ENCODE measurements at places on chromosomes 5 and 9. TPM values are rescaled to one million over a fixed set of nuclear protein-coding genes. Genes with fewer than 3 reads are reported as not detected.
A peak's percentile ranks its signal among the peaks of the same experiment; 100 is the strongest.

- no peaks in the 10 kb centered on the region for H3K36me3 ChIP-seq
- H3K27ac ChIP-seq: no peak overlapping the region
- H3K27me3 ChIP-seq: no peaks in the 10 kb centered on the region
- H3K4me1 ChIP-seq: no peaks in the 10 kb centered on the region
- H3K4me3 ChIP-seq: no peak overlapping the region
These were observed 10.4 kb downstream of the UIMC1 start for GRCh38 chr5:176995896-176996767.

DNA sequence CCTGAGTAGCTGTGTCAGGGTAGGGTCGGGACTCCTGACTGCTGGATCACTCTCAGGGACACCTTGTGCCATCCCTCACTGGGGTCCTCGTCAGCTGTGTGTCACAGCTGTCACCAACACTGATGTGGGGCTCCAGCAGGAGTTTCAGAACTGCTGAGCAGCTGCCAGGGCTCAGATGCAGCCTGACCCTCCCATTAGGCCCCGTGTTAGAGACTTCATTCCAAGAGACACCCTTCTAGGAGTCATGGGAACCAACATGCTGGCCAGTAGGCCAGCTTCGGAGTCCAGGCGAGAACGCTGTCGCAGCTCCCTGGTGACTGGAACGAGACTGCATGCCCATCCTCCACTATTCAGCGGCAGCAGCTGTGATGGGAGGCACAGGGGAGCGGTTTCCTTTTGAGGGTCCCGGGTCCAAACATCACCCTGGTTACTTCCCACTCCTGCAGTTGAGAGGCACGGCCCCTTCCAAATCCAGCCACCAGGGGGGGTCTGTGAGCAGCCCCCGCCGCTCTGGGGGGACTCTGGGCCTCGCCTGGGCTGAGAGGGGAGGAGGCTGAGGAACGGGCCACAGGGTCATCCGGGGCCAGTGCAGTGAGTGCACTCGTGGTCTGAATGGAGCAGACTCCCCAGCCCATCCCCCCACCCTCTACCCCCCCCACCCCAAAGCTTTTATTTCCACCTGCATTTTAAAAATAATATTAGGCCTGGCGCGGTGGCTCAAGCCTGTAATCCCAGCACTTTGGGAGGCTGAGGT, 12.6 kb upstream of the TCF7 start:
- H3K4me1 ChIP-seq: peaks cover 28% of the 10 kb centered on the region
- DNase-seq: peak; percentile 63
- no peaks in the 10 kb centered on the region for H3K36me3 ChIP-seq
- no peak overlapping the region for H3K27ac ChIP-seq
- H3K27me3 ChIP-seq: no peaks in the 10 kb centered on the region

DNA sequence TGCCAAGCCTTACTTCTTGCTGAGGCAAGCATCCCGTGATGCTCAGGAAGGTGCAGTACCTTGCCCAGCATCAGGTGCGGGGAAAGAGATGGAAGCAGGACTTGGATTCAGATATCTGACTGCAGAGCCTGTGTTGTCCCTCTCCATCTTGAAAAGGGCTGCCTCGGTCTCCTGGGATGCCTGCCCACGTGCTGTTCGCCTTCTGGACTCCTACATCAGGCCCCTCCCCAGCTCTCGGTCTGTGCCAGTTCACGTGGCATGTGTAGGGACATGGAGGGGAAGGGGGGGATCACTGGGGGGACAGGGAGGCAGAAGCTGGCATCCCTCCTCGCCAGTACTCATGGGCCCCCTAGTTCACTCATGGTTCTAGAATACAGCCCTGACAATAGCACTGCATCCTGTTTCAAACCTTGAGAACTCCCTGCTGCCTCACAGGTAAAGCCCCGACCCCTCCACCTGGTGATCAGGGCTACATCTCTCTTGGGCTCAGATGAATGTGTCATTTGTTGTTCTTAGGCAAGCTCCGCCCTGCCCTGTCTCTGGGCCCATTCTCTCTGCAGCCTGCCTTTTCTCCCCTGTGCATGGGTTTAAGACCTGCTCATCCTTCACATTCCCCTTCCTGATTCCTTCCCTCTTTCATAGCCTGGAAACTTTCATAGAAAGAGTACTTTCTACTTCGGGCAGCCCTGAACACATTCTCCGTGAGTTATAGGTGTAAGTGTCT, 38.9 kb upstream of the SLC25A51 start:
- H3K27me3 ChIP-seq: no peaks in the 10 kb centered on the region
- DNase-seq: no peak
- no peak overlapping the region for H3K27ac ChIP-seq
- no peak overlapping the region for H3K4me3 ChIP-seq
- peaks cover 4% of the 10 kb centered on the region for H3K36me3 ChIP-seq
- peaks cover 12% of the 10 kb centered on the region for H3K4me1 ChIP-seq

GRCh38 chr5:33937707-33938506, 1.7 kb downstream of the RXFP3 start:
- H3K27me3 ChIP-seq: no peaks in the 10 kb centered on the region
- H3K4me3 ChIP-seq: no peak overlapping the region
- H3K36me3 ChIP-seq: no peaks in the 10 kb centered on the region
- no peak overlapping the region for H3K27ac ChIP-seq
- no peaks in the 10 kb centered on the region for H3K4me1 ChIP-seq
- no peak for DNase-seq

DNA sequence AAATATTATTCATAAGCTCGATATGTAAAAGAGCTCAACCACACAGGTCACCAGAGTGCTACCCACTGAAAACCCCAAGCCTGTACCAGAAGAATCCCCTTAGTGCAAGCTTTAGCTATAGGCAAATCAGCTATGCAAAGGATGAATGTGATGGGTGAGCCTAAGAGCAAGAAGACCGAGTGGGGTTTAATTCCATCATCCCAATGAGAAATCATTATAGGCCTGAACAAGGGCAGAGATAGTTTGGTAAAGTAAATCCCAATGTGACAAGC, 21.8 kb downstream of the ELOVL7 start:
- no peaks in the 10 kb centered on the region for H3K4me1 ChIP-seq
- no peak for DNase-seq
- no peaks in the 10 kb centered on the region for H3K36me3 ChIP-seq
- H3K27me3 ChIP-seq: no peaks in the 10 kb centered on the region
- H3K4me3 ChIP-seq: no peak overlapping the region

DNA sequence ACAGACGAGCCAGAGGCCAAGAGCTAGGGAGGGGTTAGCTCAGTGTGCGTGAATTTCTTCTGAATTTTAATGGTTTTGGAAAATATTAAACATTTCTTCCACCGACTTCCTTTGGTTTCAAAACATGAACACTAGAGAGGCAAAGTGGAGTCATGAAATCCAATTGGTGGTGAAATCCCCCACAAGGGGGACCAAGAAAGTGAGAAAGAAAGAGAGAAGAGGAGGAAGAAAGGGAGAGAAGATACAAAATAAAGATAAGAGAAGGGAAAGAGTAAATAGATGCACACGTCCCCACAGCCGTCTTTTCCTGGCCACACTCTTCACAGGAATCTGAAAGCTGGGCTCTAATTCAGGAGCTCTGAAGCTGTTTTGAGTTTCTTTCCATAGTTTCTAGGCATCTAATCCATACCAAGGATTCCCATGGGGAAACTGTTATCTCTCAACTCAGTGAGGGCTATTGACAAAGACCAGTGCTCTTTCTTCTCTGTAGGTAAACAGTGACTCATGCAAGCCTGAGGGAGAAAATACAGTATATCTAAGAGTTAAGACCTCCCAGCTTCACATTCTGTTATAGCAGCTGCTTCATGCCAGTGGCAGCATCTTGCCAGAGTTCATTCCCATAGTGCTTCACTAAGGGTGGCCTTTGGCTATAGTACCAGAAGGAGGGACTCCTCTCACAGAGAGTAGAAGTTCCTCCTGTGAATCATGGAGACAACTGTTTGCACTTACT, 115.8 kb upstream of the LIFR start:
- no peak overlapping the region for H3K27ac ChIP-seq
- H3K4me1 ChIP-seq: no peaks in the 10 kb centered on the region
- H3K36me3 ChIP-seq: no peaks in the 10 kb centered on the region
- no peak overlapping the region for H3K4me3 ChIP-seq

DNA sequence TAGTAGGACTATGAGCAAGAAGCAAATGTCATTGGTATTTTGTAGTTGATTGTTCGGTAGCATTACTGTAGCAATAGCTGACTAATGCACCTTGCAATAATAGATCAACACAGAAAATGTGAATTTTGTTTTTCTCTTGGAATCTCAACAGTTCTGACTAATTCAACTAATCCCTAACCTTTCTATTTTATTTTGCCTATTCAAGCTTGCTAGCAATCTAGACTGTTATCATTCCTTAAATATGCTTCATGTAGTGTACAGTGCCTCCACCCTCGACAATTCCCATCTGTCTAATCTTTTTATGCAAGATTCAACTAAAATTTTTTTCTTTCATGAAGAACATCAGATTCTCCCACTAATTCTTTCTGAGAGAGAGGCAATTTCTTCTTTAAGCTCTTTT, 570.6 kb downstream of the PDE4D start:
- H3K27me3 ChIP-seq: no peaks in the 10 kb centered on the region
- no peaks in the 10 kb centered on the region for H3K4me1 ChIP-seq
- H3K4me3 ChIP-seq: no peak overlapping the region

DNA sequence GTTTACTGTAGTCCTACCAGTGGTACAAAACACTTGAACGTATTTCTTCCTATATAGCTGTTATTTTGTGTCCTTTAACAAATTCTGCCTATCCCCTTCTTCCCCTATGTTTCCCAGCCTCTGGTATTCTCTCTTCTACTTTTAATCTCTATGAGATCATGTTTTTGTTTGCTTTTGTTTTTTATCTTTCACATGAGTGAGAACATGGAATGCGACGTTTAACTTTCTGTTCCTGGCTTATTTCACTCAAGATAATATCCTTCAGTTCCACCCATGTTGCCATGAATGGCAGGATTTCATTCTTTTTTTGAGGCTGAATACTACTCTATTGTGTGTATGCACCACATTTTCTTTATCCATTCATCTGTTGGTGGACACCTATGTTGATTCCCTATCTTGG, 634.4 kb upstream of the WWC1 start:
- H3K4me3 ChIP-seq: no peak overlapping the region
- no peak overlapping the region for H3K27ac ChIP-seq
- H3K4me1 ChIP-seq: no peaks in the 10 kb centered on the region
- no peaks in the 10 kb centered on the region for H3K27me3 ChIP-seq

DNA sequence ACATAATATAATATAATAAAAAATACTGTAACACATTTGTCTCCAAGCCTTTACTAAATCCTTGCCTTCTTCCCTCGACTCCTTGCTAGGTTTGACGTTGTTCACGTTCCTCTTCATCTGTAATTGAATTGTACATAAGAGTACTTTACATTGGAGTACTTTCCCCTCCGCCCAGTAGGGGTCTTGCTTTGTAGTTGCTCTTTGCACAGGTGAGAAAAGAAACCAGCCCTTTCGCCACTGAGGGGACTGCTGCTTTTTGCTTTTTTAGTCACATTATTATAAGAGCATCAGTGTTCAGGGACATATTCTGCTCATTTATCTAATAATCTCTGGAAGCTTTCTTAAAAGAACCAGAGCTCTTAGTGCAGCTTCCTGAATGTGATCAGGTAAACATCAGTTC, 115.0 kb downstream of the CETN3 start:
- no peak overlapping the region for H3K4me3 ChIP-seq
- DNase-seq: no peak
- no peaks in the 10 kb centered on the region for H3K4me1 ChIP-seq
- H3K27ac ChIP-seq: no peak overlapping the region

GRCh38 chr5:180612683-180613082, 21.4 kb upstream of the SCGB3A1 start:
- H3K4me1 ChIP-seq: no peaks in the 10 kb centered on the region
- no peaks in the 10 kb centered on the region for H3K36me3 ChIP-seq
- no peak for DNase-seq
- H3K27ac ChIP-seq: no peak overlapping the region

GRCh38 chr5:3837506-3837905, 241.9 kb downstream of the IRX1 start:
- no peak overlapping the region for H3K4me3 ChIP-seq
- no peaks in the 10 kb centered on the region for H3K4me1 ChIP-seq
- no peaks in the 10 kb centered on the region for H3K36me3 ChIP-seq
- no peak overlapping the region for H3K27ac ChIP-seq
- DNase-seq: no peak

DNA sequence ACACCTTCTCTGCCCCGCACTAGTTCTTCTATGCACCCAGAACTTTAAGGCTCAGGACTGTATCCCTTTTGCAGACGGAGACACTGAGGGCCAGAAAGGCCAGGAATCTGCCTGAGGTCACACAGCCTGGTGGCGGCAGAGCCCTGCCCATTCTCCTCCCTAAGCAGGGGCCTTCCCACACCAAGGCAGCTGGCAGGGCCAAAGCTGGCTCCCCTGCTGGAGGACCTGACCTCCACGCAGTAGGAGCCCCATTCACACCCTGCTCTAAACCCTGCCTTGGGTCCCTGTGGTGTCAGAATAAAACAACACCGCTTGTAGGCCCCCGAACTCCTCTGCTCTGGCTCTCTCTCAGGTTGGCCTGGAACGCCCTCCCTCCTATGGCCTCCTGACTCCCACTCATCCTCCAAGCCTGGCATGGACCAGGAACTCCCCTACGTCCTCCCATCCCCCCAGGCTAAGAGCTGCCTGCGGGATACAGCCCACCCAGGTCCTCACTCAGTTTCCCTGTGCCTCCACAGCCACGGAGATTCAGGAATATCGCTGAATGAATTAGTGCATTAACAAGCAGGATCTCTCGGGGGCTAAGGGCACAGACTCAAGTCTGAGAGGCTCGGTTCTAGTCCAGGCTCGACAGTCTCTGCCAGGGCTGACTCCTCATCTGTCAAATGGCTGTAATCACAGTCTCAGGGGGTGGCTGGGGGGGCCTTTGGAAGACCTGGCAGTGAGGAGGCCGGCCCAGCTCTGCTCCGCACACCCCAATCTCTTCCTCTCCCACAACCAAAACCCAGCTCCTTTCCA, 2.8 kb downstream of the ST6GALNAC6 start:
- H3K27me3 ChIP-seq: no peaks in the 10 kb centered on the region
- H3K4me3 ChIP-seq: peak overlapping the region; percentile 95
- DNase-seq: no peak
- H3K36me3 ChIP-seq: peaks cover 44% of the 10 kb centered on the region
- H3K27ac ChIP-seq: peak overlapping the region; percentile 90
- H3K4me1 ChIP-seq: peaks cover 21% of the 10 kb centered on the region

GRCh38 chr5:143987751-143988560, 176.0 kb downstream of the HMHB1 start:
- no peak overlapping the region for H3K4me3 ChIP-seq
- DNase-seq: no peak
- H3K27ac ChIP-seq: no peak overlapping the region
- no peaks in the 10 kb centered on the region for H3K27me3 ChIP-seq

- no peak for DNase-seq
- no peaks in the 10 kb centered on the region for H3K27me3 ChIP-seq
- H3K4me3 ChIP-seq: no peak overlapping the region
- H3K36me3 ChIP-seq: no peaks in the 10 kb centered on the region
- no peak overlapping the region for H3K27ac ChIP-seq
These were observed 115.6 kb downstream of the GPR21 start for GRCh38 chr9:123149067-123149466.

- H3K27ac ChIP-seq: no peak overlapping the region
- H3K4me3 ChIP-seq: no peak overlapping the region
- peaks cover 12% of the 10 kb centered on the region for H3K4me1 ChIP-seq
- DNase-seq: no peak
These were observed 3.6 kb downstream of the FBXO38 start for GRCh38 chr5:148387325-148387724.

Gene CATSPER3
- 1.1 TPM for total RNA-seq

Gene EIF4EBP3
- 13.2 TPM for total RNA-seq

Gene STOM
- 316 TPM for total RNA-seq

Gene MPDZ
- 29.3 TPM for total RNA-seq

Gene C5
- total RNA-seq: 261 TPM

Gene WDR70
- 12.9 TPM for total RNA-seq

Gene MARCOL
- not detected for total RNA-seq

Gene DMRT3
- total RNA-seq: not detected

Gene SPATA31E1
- not detected for total RNA-seq
